ENCODE measurements at places on chromosomes 5 and 9.

DNA sequence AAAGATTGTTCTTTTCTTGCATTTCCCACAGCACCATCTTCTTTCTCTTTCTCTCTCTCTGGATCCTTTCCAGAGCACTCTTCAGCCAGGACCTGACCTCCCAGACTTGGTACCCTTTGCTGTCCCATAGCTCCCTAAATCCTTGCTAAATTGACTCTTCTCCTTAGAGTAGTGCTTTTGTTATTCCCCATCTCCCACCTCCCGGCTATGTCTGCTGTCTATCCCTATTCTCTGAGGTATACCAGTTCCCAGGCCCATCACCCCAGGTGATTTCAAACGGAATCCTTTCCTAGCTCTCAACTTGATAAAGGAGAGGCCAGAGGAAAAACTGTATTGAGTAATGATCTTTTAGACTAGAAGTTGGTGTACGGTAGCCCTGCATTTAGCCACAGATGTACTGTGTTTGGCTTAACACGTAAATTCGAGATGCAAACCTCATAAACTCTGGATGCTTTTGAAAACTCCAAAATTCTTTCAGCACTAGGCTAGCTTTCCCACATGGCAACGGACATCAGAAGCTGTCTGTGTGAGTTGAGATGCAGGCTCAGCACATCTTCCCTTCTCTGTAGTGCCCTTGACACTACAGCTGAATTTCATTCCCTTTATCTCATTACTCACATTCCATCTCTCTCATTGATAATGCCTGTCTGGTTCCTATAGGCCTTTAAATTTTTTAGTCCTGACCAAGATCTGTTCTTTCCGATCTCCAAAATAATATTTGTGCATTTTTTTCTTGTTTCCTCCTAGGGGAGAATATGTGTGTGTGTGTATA is 320.8 kb upstream of the ITGA1 start:
- no peak for DNase-seq

DNA sequence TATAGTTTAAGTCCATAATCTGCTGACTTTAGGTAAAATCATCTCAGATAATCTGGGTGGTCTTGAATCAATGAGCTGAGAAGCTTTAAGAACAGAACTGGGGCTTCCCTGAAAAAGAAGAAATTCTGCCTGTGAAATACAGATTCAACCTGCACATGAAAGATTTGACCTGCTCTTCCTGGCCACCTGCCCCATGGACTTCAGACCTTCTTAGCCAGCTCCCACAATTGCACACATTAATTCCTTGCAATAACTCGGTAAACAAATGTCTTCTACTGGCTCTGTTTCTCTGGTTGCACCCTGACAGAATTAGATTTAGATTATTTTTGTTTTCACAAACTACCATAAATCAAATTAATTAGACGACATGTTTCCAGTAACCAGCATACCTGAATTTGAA is 2117.9 kb upstream of the C9orf72 start:
- DNase-seq, result no peak

- DNase-seq, result no peak
Measured at GRCh38 chr9:128394379-128395168, 23.4 kb downstream of the URM1 start.

DNA sequence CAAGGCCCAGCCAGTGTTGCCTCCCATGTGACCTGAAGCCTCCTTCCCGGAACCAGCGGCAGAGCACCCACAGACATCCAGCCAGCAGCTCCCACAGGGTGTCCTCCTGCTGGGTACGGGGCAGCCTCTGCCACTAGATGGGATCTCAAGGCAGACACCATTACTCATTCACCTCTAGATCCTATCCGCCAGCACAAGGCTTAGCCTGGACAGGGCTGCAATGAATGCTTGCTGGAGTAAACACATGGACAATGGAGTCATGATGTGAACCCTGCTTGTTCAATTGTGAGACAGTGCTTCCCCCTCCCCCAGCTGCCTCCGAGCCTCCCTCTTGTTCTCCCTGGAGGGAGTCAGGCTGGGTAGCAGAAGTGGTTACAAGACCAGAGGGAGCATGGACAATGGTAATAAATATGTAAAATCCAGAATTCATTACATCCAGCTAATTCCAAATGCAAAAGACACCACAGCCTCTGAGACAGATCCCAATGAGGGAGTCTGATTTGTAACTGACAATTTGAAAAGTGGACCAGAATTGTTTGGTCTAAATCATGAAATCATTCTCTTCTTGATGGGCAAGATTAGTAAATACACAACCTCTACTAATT is 132.0 kb downstream of the CRB2 start:
- no peak for DNase-seq

DNA sequence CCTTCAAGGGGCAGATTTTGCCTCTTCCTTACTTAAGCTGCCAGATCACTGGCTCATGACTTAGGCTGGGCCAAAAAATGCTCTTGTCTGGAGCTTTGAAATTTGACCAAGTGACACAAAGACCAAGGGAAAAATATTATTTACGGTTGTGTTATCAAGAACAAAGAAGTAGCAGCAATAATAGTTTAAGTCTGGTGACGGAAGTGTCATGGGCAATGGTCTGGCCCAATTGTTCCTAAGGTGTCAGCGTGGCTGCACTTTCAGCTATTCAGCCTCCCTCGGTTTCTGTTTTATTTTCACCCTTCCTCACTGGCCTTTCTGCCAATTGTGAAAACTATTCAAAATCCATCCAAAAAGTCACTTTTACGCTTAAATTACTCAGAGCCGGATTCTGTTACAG is 185.3 kb downstream of the CDH18 start:
- no peak for DNase-seq

GRCh38 chr9:78406146-78406545 is 109.2 kb downstream of the PSAT1 start:
- DNase-seq, result no peak

DNA sequence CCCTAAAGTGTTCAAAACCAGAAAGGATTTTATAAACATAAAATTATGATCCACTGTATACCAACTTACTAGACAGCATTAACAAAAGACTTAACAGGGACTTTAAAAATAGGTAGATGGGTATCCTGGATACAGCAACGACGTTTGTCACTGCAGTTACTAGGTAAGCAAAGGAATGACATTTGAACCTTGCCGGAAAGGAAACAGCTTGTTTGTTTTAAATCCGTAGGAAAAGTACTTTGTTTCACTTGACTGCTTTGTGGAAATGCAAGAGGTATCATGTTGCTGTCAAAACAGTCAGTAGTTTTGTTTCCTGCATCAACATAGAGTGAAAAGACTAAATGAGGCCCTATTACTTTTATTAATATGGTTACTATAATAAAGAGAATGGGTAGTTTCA is 122.9 kb downstream of the CDC42SE2 start:
- no peak for DNase-seq

DNA sequence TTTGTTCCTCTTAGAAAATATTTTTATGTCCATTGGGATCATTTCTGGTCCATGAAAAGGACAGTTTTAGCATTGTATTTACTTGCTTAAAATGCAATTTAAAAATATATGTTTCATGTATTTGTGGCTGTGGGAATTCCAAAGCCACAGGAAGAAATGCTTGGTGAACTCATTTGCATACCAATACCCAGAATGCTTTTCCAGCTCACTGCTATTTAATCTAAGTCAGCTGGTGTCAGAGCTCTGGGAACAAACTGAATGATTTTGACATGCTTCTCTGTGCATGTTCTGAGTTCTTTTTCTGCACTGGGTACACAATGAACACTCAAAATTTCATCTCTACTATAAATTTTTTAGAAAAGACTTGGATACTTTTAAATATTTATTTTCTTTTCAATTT is 482.8 kb upstream of the ARRDC3 start:
- no peak for DNase-seq
